ENCODE measurements at places on chromosomes 2 and 18. TPM values are rescaled to one million over a fixed set of nuclear protein-coding genes. Genes with fewer than 3 reads are reported as not detected.

The CACNB4 gene
- total RNA-seq = 1.00 TPM

The LCT gene
- total RNA-seq = 1.5 TPM

The HJURP gene
- 35.0 TPM for total RNA-seq

The ASPRV1 gene
- 0.66 TPM for total RNA-seq

The ESCO1 gene
- 23.0 TPM for total RNA-seq

The POTEC gene
- not detected for total RNA-seq

The PTPN18 gene
- 51.0 TPM for total RNA-seq

The RETREG2 gene
- total RNA-seq = 62.0 TPM

The AQP12A gene
- total RNA-seq = not detected

The AP1S3 gene
- total RNA-seq = 180 TPM

The CCDC74A gene
- total RNA-seq = not detected

The IL36A gene
- total RNA-seq = not detected

The CD28 gene
- 0.30 TPM for total RNA-seq

The TNFRSF11A gene
- total RNA-seq = 0.16 TPM

The ATL2 gene
- total RNA-seq = 113 TPM

The CHRNG gene
- not detected for total RNA-seq

The UGT1A10 gene
- 1.0 TPM for total RNA-seq

The C2orf80 gene
- total RNA-seq = not detected

The POTEJ gene
- total RNA-seq = not detected

The GYPC gene
- total RNA-seq = not detected

The RAB6C gene
- not detected for total RNA-seq

The PROKR1 gene
- total RNA-seq = 0.09 TPM

The INPP5D gene
- total RNA-seq = not detected

The GKN2 gene
- total RNA-seq = not detected

The STRADB gene
- total RNA-seq = 49.0 TPM

The SCN2A gene
- total RNA-seq = not detected

The NPAS2 gene
- total RNA-seq = 3.6 TPM

The GNAL gene
- total RNA-seq = 24.5 TPM

The VAMP8 gene
- 85.5 TPM for total RNA-seq

The IL36B gene
- not detected for total RNA-seq

The RPIA gene
- 33.2 TPM for total RNA-seq

The SCN3A gene
- not detected for total RNA-seq

The MBD5 gene
- total RNA-seq = 23.7 TPM

The ADGRF3 gene
- total RNA-seq = 0.09 TPM

The GCA gene
- 29.2 TPM for total RNA-seq

The CXCR2 gene
- total RNA-seq = not detected

The GNLY gene
- not detected for total RNA-seq

The NAT8 gene
- total RNA-seq = not detected

The HRH4 gene
- total RNA-seq = not detected

The UGT1A5 gene
- total RNA-seq = 1.2 TPM

The SLC8A1 gene
- total RNA-seq = 0.21 TPM

The SULT1C4 gene
- 5.1 TPM for total RNA-seq

The TUBB8B gene
- 0.91 TPM for total RNA-seq

The EEF1B2 gene
- total RNA-seq = 939 TPM

The MDH1B gene
- total RNA-seq = 0.34 TPM

The IL1R2 gene
- total RNA-seq = 15.5 TPM

The RSAD2 gene
- total RNA-seq = not detected

The DYNAP gene
- not detected for total RNA-seq

The CYS1 gene
- total RNA-seq = 1.4 TPM

The SH3RF3 gene
- total RNA-seq = 1.1 TPM

The ZFP36L2 gene
- total RNA-seq = 237 TPM

The CYP27C1 gene
- 0.11 TPM for total RNA-seq

The NDUFV2 gene
- 211 TPM for total RNA-seq

The ADAM23 gene
- total RNA-seq = 46.8 TPM

The SLC9A4 gene
- total RNA-seq = 1.4 TPM

The MRPL44 gene
- 64.9 TPM for total RNA-seq

The SKOR2 gene
- not detected for total RNA-seq
